Osteocyte (in vitro differentiated cells): ENCODE measurements at places on chromosomes 4 and X.

DNA sequence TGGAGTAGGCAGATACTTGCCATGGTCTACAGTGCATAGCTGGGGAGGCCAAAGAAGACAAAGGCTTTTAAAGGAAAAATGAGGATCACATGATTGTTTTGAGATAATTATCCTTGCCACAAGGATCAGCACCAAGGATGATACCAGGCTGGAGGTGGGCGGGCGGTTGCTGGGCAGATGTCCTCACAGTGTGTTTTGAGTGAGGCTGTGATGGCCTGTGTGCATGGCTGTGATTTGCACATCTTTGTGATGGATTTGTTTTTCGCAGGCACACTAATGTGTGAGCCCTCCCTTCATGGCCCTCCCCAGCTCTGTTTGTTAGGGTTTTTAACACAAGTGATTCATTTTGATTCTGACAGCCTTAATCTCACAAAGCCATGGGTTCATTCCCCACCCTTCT lies 46.8 kb downstream of the RGS12 start:
- DNase-seq: peak; percentile 68

DNA sequence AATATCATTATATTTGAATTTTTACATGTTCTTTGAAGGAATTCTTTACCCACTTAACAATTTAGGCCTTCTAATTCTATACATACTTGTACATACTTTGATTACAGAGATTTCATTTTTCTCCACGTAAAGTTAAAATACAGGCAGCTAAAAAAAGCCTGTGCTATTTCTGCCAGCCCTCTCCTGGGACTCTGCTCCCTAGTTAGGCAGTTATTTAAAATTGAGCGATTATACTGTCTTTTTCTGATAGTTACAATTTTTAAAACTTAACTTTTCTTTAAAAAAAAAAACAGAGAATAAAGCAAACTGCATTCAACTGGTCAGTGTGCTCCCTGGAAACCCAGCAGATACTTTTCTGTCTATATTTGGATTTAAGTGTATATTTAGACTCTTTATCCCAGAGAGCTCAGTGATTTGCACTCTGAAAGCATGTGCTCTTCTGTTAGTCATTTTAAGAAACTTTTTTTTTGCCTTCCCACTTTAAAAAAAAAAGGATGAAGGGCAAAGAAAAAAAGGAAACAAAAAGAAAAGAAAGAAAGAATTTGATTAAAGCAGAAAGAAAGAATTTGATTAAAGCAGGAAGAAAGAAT lies 18.1 kb upstream of the FAM241A start:
- no peak for DNase-seq

DNA sequence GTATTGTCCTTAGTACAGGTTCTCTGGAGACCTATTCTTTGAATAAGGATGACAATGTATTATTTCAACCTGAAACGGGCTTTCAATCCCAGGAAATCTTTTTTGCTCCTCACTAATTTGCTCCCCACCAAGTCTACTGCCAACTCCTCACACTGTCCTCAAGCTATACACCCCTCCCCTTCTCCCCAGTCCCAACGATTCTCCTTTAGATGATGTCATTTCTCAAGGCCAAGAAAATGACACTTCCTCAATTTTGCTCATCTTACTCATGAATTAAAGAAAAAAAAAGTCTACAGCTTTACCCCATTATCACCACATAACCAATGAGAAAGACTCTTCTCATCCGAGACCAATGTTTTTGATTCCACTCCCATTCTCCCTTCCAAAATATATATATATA lies 20.6 kb downstream of the AP1S2 start:
- DNase-seq: no peak

GRCh38 chrX:57918750-57919436 lies 8.6 kb upstream of the ZXDA start:
- DNase-seq: no peak

- DNase-seq: no peak
Observed at GRCh38 chr4:143375326-143376073, 38.8 kb downstream of the GAB1 start.
